ENCODE measurements at places on chromosomes 13 and 19. TPM values are rescaled to one million over a fixed set of nuclear protein-coding genes. Genes with fewer than 3 reads are reported as not detected.

DNA sequence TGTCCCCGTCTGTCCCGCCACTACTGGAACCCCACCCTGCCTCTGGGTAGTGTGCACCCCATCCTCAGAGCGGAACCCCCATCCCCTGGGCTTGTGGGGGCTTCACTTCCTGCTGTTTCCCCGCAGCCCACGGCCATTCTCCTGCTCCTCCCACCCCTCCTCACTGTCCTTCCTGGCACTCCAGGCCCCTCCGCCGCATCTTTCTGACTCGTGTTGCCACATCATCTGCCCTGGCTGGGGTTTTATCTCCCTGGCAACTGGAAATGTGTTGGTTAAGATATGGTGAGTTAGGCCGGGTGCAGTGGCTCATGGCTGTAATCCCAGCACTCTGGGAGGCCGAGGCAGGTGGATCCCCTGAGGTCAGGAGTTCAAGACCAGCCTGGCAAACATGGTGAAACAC is 37.3 kb downstream of the KDM4B start:
- no peak overlapping the region for H3K4me3 ChIP-seq
- no peak for DNase-seq
- peaks cover 21% of the 10 kb centered on the region for H3K4me1 ChIP-seq
- H3K36me3 ChIP-seq = no peaks in the 10 kb centered on the region
- H3K27me3 ChIP-seq = no peaks in the 10 kb centered on the region
- no peak overlapping the region for H3K27ac ChIP-seq

DNA sequence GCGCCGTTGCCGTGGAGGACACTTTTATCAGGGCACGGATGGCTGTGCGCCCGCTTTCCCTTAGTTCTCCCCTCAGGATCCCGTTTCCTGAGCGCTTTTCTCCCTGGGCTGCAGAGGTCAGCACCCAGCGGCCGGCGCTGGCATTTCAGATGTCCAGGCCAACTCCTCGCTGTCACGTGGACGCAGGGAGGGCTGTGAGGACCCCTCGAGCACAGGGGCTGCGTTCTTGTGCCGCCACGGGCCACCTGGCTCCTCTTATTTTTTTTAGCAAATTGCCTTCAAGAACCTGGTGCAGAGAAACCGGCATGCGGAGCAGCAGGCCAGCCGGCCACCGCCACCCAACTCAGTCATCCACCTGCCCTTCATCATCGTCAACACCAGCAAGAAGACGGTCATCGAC is 22.3 kb downstream of the ATP4B start:
- no peaks in the 10 kb centered on the region for H3K27me3 ChIP-seq
- no peak overlapping the region for H3K4me3 ChIP-seq
- peaks cover 39% of the 10 kb centered on the region for H3K36me3 ChIP-seq
- H3K4me1 ChIP-seq = no peaks in the 10 kb centered on the region
- no peak for DNase-seq

DNA sequence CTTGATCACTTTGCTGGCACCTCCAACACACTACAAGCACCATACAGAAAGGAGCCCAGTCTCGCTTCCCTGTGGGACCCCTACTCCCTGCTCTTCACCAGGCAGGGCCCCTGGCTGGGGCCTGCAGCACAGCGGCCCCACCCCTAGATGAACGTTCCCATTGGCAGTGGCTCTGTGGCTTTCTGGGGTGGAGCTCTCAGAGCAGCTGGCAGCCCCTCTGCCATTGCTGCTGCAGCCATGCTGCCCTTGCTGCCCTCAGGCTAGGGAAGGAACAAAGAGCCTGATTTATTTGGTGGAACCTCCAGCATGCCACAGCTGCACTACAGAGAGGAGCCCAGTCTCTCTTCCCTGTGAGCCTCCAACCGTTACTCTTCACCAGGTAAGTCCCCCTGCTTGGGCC is 5.8 kb downstream of the SIGLEC6 start:
- H3K27me3 ChIP-seq = no peaks in the 10 kb centered on the region
- no peak for DNase-seq
- H3K4me1 ChIP-seq = no peaks in the 10 kb centered on the region
- no peak overlapping the region for H3K4me3 ChIP-seq

- H3K27me3 ChIP-seq = no peaks in the 10 kb centered on the region
- peak; percentile 59 for DNase-seq
- H3K36me3 ChIP-seq = peaks cover 12% of the 10 kb centered on the region
- H3K4me3 ChIP-seq = peak overlapping the region; percentile 89
- H3K4me1 ChIP-seq = peaks cover 31% of the 10 kb centered on the region
These were observed 3.0 kb downstream of the GADD45B start for GRCh38 chr19:2478756-2479555.

ZNF780A gene
- total RNA-seq = 8.9 TPM

CPAMD8 gene
- total RNA-seq = 36.4 TPM

HIPK4 gene
- not detected for total RNA-seq

GPR12 gene
- total RNA-seq = 1.2 TPM
